ENCODE measurements at places on chromosomes 3 and 15.

GRCh38 chr15:100732211-100733055, 130.0 kb downstream of the ASB7 start:
- no peak for DNase-seq

DNA sequence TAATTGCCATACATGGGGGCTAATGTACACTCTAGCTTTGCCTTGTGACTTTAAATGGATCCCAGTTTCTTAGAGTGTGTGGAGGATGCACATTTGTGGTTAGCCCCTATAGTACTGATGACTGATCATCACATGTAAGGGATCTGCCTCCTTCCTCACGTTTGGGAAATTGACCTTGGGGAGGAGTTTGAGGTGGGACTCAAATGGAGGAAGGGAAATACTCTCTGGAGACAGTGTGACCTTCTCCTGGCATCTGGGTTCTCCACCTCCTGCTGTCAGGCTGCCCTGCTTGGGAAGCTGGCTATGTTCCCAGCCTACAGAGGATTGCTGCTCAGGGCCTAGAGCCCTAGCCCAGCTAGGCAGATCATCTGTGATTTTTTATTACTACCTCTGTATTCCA, 48.7 kb downstream of the PPM1L start:
- peak; percentile 45 for DNase-seq

GRCh38 chr15:89486726-89487050, 9.7 kb downstream of the RHCG start:
- DNase-seq = peak; percentile 74

DNA sequence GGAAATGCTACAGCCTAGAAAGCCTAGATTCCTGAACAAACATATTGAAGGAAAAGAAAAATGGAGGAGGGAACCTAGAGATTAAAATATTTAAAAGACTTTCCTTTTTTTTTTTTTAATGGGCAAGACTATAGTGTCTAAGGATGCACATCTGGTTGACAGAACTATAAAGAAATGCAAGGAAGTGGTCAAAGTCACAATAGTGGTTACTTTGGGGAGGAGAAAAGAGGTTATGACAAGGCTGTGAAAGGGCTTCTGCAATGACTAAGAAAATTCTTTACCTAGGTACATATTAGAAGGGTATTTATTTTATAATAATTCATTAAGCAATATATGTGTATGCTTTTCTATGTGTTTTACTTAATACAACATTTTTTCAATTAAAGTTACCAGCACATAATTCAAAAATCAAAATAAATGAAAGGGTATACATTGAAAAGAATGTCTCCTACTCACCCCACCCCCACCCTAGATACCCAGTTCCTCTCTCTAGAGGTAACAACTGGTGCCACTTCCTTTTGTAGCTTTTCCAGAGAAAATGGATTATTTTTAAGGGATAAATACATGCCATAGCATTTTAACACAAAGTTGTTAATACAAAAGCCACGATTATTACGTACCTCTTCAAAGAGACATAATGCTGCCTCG, 70.1 kb downstream of the HERC1 start:
- no peak for DNase-seq

GRCh38 chr3:126357295-126358037, at the start of gene KLF15:
Gene KLF15 (minus strand): TSS chr3:126357408. CDS start chr3:126352922, 4,486 bp downstream.
- DNase-seq = peak; percentile 83

DNA sequence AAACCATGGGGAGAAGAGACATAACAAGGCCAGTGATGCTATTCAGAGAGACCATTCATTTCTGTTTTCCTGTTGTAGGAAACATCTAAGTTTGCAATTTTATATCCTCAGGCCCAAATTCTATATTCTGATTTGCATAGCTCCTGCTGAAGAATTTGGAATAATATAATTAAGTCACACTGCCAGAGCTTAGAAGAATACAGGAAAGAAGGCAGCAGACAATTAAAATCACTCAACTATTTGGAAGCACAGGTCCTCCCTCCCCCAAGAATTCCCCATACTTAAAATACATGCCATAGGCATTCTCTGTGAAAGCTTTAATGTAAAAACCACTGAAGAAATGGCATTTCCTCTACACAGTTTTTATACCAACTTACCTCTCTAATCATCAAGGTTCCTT, 66.9 kb upstream of the SLC2A2 start:
- DNase-seq = no peak

GRCh38 chr3:160402221-160403027, 3.0 kb downstream of the SMC4 start:
- no peak for DNase-seq

DNA sequence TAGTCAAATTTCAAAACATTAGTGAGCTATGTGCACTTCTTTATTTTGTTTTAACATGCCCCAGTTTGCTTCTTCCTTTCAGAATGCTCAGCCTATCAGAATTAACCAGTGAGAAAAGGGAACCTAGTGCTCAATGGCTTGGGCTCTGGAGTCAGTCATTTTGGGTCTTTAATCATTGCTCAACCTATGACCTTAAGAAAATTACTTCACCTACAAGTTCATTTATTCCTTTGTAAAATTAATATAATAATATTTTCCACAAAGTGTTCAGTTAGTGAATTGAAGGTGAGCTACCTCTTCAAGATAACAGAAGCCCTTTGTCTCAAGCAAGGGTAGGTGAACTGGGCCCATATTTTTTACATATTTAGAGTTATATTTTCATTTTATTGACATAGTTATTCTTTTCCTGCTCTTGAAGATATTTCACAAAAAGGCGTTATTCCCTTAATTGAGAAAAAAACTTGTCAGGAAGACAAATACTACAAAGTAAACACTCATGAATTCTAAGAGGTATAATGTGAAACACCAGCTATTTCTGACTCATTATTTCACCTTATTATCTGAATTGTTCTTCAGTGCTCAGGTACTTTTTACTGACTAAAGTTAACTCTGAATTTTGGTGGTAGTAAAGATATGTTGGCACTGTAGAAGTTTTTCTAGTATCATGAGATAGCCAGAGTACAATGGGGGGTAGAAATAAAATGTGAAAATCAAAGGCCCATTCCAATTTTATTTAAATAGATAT, 415.5 kb downstream of the NAALADL2 start:
- no peak for DNase-seq

DNA sequence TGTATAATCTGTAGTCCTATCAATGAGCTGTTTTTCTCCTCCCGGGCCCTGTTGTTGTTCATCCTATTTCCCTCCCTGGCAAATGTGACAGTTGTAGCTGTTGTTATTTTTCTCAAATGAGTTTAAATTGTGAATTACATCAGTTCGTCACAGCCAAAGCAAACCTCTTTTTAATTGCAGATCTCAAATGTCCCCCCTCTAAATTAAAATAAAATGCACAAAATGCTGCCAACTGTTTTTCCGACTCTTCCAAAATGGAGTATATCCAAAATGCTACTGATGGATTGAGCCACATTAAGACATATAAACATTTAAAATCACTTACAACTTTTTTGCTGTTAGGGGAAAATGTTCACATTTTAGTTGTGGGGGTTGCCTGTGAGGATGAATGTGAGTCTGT, 29.8 kb upstream of the SUCLG2 start:
- DNase-seq = no peak

GRCh38 chr3:41286305-41286704, 87.0 kb downstream of the CTNNB1 start:
- DNase-seq = no peak

DNA sequence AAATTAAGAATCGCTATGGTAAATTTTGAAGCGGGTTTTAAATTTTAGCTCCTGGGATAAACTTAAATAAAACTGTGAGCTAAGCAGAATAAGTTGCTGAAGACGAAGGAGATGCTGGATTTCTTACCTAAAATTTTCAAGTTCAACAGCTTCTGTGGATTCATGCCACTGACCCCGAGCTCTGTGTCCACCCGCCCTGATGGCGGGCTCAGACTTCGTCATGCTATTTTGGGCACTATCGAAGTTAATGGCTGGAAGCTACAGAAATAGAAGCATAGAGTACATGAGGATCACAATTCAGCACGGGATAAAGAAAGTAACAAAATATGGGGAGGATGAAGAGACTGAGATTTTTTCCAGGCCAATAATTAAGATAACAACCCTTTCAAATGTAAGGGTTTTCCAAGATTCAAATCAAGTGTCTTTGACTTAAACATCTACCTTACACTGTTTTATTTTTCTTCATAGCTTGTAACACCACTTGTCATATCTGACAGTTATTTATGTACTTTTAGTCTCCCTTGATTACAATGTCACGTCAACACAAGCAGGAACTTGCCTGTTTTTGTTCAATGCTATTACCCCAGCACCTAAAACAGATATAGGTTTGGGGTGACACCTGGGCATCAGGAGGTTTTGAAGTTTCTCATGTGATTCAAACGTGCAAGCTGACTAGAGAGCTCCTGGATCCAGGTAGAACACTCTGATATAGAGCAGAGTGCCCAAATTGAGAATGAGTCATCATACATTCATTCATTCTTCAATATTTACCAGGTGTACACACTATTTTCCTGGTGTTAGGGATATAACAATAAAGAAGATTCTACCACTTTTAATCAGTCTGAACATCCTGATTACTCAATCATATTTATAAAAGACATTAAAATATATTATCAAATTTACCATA, 23.0 kb downstream of the NEK10 start:
- DNase-seq = no peak

GRCh38 chr3:152330559-152330958, 61.8 kb downstream of the MBNL1 start:
- peak; percentile 34 for DNase-seq

DNA sequence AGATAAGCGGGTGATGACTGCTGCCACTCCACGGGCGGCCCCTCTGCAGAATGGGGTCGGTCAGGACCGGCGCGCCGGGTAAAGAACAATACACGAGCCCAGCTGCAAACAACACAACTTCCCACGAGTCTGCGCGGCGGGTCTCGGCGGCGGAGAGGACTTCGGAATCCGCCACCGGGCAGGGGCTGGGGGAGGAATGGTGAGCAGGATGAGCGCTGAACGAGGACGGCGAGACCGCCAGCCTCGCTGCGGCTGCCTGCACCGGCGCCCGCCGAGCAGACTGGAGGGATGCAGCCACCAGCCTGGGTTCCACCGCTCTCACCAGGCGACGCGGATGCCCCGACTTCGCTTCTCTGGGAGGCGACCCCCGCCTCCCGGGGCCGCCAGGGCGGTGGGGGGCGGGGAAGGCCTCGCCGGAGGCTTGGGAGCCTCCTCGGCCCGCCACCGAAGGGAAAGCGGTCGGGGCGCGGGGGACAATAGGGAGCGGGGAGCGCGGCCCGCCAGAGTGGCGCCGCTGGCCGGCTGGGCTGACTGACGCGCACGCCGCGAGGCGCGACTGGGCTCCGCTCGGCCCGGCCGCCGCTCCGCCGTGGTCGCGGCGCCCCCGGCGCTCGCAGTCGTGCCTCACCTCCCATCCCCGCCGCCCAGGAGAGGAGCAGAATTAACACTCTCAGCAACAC, 515 bp downstream of the ADAM10 start:
- peak; percentile 32 for DNase-seq

- DNase-seq = no peak
Observed at GRCh38 chr3:139969386-139969785, 34.4 kb downstream of the CLSTN2 start.

DNA sequence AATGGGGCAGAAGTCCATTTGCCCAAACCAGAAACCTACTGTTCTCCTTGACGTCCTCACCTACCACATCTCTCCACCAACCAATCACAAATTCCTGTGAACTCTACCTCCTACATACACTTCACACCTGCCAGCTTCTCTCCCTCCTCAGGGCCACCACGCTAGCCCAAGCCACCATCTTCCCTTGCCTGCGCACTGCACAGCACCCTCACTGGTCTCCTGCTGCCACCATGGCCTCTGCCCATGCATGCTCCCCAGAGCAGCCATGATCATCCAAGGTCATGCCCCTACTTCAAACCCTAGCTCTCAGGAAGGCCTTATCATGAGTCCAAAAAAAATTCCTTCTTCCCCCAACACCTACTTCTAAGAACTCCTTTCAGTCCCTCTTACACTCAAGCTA, 1.1 kb upstream of the EPHB3 start:
- no peak for DNase-seq
